Right ventricle myocardium superior (tissue), 1 donor: ENCODE measurements at places on chromosomes 12 and 14.

- DNase-seq: no peak
These were observed 2.4 kb upstream of the KRT83 start for GRCh38 chr12:52323416-52324152.

DNA sequence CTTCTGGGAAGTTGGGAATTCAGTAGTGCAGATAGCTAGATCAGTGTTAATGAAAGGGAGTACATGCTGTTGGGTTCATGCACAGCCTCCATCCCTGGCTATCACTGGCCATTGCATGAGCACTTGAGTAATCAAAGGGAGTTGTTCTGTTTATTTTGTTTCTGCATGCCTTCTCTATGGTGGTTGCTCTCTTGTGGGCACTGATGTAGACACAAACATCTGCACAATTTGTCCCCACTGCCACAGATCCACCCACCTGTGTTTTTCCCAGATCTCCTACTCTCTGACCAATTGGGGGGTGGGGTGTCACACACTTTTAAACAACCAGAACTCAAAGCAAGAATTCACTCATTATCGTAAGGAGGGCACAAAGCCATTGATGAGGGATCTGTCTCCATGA, 89.7 kb upstream of the DHRS4 start:
- no peak for DNase-seq

DNA sequence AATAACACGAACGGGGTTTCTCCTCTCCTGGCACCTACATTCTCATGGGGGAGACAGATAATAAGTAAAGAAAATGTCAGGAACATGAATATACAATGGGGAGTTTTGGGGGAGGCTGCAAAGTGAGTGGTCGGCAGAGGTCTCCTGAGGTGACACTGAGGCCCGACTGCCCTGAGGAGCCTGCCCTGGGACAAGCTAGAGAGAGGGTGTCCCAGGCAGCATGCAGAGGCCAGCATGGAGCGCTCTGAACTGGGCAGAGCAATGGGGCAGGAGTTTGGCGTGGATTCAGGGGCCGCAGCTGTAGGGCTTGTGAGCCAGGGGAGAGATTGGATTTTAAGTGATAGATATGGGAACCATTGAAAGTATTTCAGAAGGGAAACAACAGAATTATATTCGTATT, 320.5 kb downstream of the CACNA1C start:
- DNase-seq: peak; percentile 51

- DNase-seq: no peak
These were observed 6.7 kb upstream of the NCOR2 start for GRCh38 chr12:124573839-124574786.

DNA sequence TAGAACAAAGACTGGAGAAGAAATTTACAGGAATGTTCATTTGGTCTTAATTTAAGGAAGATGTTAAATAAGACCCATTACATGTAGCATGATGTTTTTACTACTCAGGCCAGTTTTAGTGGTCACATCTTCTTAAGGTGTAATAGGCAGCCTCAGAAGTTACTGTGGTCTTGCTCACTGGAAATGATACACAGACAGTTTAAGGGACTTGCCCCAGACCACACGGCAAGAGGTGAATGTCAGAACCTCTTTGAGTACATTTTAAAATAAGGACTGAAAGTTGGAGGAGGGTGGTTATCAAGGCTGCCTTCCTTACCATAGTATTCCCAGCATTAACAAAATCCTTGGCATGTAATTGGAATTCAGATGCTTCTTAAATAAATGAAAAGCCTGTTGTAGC, 37.9 kb downstream of the LRRK2 start:
- DNase-seq: no peak

DNA sequence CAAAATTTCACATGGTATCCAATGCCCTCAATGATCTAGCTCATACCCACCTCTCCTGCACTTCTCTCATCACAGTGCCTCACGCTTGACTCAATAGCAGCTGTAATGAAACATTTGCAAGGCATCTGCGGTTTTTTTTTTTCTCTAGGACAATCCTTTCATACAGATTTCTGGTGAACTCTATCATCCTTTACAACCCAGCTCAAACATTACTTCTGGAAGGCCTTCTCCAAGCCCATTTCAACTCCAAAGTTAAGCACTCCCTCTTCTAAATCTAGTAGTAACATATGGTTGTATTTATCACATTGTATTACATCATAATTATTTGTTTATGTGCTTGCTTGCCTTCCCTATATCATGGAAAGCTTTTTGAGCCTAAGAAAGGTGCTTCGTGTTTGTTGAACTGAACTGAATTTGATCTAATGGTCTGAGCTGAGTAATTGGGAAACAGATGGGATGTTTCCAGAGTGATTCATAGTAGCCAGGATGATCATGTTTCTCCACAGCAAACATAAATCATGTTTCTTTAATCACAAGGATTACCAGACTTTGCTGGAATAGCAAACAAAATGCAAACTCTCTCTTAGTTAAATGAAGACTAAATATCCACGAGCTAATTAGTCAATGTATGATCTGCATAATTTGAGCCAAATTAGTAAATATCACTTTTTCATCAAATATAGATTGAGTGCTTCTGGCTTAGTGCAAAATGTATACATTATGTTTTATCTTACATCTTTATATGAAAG, 14.3 kb downstream of the CFL2 start:
- no peak for DNase-seq

- no peak for DNase-seq
These were observed 1936.8 kb upstream of the SEL1L start for GRCh38 chr14:83470466-83470865.

- DNase-seq: no peak
These were observed 17.2 kb downstream of the TRPV4 start for GRCh38 chr12:109815757-109816617.

DNA sequence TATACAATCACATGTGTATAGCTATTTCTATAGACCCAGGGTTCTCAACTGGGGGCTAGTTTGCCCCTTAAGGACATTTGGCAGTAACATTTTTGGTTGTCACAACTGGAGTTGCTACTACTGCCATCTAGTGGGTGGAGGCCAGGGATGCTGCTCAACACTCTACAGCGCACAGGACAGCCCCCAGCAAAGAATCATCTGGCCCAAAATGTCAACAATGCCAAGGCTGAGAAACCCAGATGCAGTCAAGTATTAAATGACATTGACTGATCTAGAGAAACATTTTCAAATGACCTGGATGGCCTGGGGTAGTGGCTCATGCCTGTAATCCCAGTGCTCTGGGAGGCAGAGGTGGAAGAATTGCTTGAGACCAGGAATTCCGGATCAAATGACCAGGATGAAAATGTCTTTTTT, 5.8 kb downstream of the WSB2 start:
- peak; percentile 52 for DNase-seq

DNA sequence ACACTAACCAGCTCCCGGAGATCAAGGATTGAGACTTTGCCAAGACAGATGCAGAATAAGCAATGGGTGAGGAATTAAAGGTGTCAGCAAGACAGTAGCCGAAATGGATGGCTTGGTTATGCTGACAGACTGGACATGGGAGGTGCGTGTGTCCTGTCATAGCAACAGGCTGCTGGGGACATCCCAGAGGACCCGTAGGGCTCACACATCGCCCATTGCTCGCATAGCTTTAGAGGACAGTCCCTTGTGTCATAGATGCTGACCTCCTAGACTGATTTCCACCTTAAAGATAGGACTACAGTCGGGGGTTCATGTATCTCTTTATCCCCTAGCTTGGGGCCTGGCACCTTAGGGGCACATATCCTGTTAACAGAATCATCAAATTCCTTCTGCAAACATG, 324.5 kb downstream of the MED13L start:
- no peak for DNase-seq
